Activated CD8-positive, alpha-beta memory T cell treated with anti-CD3 and anti-CD28 coated beads, Interleukin-2, amount 10 ng/mL, durations not matched to agents 7 days and 5 days (primary cell): ENCODE measurements at places on chromosomes 4 and X.
A peak's percentile ranks its signal among the peaks of the same experiment; 100 is the strongest.

DNA sequence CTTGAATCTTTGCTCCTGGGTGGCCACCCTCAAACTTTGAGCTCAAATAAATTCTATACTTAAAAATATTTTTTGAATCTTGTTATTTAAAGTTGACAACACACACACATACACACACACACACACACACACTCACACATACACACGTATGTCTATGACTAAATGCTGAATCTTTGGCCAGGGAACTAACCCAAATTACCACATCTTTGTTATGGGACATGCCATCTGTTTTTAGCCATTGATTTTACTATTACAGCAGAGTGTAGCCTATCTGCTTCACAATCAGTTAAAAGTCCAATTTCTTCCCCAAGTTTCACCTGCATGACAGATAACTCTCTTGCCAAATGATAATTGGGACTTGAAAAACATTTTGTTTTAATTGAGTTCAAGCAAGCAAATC lies 45.0 kb upstream of the USP46 start:
- DNase-seq: no peak

DNA sequence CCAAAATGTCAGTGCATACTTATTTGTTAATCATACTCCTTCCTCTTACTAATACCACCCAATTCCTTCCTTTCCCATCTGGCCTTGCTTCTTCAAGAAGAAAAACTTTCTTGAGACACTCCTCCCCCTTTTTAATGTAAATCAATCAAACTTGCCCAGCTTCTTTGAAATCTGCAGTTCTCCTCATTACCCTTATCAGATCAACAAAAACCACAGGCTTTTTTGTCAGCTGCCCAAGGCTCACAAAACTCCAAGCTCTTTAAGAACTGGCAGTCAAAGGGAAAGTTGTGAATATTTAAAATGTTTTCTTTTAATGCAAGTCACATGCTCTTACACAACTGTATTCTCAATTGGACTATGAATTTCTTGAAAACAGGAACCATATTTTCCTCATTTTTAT lies 11.3 kb upstream of the MYOZ2 start:
- no peak for DNase-seq

- no peak for DNase-seq
These were observed 66.8 kb upstream of the PLS3 start for GRCh38 chrX:115494161-115494560.

- DNase-seq: peak; percentile 71
These were observed 32.7 kb downstream of the TBC1D14 start for GRCh38 chr4:6942238-6942800.
